ENCODE measurements at places on chromosomes 6 and 20.

DNA sequence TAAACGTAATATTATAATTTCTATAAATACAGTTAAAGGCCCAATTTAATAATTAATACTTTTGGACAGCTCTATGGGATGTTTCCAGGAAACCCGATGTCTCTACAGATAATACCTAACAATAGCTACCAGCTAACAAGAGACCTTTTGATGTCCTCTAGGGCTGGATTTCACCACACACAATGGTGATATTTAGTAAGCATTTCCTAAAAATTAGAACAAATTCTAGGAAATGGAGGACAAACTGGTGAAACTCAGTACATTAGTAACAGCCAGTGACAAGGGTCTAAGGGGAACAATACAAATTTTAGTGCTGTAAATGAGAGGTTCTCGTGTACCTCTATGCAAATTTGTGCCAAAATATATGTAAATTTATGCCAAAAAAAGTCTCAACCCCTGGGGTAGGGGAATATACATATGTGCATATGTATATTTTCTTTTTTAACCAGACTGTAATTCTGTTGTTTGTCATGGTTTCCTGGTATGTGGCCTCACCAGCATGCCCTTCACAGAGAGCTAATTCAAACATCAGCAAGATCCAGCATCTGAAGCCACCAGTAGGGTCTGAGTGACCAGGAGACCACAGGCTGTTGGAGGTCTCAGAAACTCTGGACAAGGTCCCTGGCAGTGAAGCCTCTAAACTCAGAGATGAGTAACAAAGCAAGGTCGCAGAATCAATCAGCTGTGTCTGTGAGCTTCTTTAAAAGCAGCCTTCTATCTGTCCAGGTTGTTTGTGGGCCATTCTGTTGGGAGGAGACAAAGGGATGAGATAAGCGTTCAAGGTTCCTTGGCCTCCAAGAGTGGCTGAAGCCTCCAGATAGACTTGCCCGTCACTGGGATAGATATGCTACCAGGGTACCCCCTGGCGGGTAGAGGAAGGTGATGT, 235.1 kb upstream of the RREB1 start:
- DNase-seq = no peak

DNA sequence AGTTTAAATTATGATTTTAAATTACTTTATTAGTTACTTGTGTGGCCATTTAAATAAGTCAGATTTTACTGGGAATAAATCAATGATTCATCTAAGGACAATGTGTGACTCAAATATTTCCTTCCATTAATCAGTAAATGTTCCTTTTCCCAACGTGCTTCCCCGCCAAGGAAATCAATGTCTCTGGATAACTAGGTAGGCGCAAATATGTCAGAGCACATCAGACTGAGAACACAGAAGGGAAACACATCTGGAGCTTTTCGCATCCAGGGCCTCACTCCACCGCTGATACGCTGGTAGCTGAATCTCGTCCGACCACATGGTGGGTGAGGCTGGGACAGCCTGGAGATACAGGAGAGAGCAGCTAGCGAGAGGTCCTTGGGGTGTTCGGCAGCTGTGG, 56.4 kb upstream of the RPS6KA2 start:
- DNase-seq = no peak

GRCh38 chr20:33263784-33264183, 19.2 kb upstream of the BPIFB1 start:
- no peak for DNase-seq

- DNase-seq = peak; percentile 71
Measured at GRCh38 chr20:986733-987355, 15.3 kb downstream of the RSPO4 start.

- DNase-seq = peak; percentile 66
Measured at GRCh38 chr6:116971959-116972358, 94.9 kb downstream of the RFX6 start.

GRCh38 chr6:28205879-28206278, 19.2 kb upstream of the ZSCAN9 start:
- no peak for DNase-seq

DNA sequence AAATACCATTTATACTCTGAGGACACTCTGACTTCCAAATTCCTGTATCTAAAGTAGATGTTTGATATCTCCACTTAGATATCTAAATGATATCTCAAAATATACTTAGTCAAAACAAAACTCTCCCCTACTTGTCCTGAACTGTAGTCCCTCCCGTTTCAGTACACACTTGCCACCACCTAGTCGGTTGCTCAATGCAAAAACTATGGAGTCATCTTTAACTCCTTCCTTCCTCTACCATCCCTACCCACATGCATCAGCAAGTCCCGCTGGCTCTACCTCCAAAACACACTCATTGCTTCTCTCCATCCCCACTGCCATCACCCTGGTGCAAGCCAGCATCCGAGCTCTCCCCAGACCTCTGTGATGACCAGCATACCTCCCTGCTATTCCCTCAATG, 13.2 kb downstream of the STX7 start:
- peak; percentile 10 for DNase-seq

DNA sequence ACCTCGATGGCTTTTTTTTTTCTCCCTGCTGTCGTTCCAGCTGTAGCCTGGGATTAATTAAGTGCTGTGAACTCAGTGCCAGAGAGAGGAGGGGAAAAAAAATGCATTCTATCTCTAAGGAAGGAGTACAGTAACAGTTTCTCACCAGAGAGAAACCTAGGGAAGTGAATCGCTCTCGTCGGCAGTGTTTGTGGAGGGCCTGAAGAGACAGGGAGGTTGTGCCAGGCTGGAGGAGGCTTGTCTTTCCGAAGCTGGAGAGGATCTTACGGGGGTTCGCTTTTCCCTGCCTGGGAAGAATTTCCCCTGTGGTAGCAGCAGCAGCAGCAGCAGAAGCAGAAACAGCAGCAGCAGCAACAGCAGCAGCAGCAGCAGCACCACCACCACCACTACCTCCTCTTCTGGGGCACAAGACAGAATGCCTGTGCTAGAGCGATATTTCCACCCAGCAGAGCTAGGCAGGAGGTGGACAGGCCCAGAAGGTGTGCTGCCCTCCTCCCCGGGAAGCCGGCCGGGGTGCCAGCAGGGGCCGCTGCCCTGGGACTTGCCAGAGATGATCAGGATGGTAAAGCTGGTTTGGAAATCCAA, 186.5 kb downstream of the PDE7B start:
- no peak for DNase-seq

DNA sequence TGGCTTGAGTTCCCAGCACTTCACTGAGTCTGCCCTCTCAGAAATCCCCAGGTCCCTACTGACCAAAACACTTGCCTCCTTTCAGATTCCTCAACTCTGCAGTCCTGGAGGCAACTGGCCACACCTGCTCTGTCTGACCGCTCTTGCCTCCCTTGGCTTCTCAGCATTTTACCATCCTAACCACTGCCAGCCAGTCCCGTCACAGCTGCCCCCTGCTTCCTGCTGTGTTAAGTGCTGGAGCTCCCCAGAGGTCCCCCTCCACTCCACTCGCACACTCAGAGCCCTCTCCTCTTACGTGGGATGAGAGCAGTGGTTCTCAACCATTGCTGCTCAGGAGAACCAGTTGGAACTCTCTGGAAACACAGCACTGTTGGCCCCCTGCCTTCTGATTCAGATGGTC, 20.5 kb downstream of the ADAT2 start:
- no peak for DNase-seq

DNA sequence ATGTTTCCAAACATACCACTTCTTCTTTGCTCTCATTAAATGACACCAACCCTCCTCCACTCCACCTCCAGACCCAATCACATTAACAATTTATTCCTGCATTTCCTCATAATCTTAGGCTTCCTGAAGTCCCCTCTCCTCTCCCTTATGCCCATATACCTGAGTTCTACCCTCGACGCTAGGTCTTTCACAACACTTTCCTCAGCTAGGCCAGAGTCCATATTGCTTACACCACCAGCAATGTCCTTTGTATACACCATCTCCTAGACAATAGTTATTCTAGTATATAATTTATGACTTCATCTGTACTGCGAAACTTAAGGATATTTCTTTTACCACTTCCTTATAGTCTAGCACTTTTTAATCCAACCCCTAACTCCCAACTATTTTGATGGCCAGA, 47.7 kb downstream of the SIM1 start:
- no peak for DNase-seq

- DNase-seq = no peak
Measured at GRCh38 chr20:3011752-3012151, 31.7 kb upstream of the GNRH2 start.

DNA sequence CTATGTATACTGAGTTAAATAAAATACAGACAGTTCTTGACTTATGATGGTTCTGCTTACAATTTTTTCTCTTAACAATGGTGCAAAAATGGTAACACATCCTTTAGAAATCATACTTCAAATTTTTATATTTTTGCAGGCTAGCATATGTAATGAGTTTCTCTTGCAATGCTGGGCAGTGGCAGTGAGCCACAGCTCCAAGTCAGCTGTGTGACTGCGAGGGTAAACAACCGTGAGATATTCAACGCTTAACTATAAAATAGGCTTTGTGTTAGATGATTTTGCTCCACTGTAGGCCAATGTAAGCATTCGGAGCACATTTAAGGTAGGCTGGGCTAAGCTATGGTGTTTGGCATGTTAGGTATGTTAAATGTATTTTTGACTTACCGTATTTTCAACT, 136.1 kb downstream of the PLCB4 start:
- DNase-seq = no peak

GRCh38 chr6:1708820-1709219, 99.1 kb downstream of the FOXC1 start:
- DNase-seq = no peak

DNA sequence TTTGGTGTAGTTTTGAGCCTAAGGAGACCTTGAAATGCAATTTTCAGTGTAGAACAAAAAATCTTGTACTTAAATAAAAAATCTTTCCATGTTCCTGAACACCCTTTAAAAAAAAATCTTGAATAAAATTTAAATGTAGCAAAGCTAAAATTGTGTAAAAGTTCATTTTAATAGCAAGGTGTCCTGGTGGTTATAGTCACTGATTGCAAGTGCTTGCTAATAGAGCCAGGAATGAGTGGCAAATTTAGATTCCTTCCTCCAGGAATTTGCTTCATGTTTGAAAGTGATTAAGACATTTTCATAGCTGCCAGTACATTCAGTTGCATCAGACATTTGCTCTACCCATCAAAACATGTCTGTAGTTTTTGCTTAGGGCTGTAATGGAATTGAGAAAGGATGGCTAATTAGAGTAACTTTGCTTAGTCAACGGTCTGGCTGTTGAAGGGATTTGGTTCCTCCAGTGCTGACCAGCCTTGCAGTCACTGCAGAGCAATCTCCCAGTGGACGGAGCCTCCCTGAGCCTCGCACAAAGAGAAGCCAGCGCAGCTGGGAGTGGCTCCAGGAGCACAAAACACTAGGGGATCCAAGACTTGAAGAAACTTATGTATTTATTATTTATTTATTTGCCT, 36.5 kb downstream of the AKAP12 start:
- no peak for DNase-seq

GRCh38 chr20:38729767-38730166, 5.5 kb downstream of the SLC32A1 start:
- no peak for DNase-seq

- DNase-seq = peak; percentile 16
Measured at GRCh38 chr6:28656715-28657114, 131.0 kb downstream of the GPX5 start.

DNA sequence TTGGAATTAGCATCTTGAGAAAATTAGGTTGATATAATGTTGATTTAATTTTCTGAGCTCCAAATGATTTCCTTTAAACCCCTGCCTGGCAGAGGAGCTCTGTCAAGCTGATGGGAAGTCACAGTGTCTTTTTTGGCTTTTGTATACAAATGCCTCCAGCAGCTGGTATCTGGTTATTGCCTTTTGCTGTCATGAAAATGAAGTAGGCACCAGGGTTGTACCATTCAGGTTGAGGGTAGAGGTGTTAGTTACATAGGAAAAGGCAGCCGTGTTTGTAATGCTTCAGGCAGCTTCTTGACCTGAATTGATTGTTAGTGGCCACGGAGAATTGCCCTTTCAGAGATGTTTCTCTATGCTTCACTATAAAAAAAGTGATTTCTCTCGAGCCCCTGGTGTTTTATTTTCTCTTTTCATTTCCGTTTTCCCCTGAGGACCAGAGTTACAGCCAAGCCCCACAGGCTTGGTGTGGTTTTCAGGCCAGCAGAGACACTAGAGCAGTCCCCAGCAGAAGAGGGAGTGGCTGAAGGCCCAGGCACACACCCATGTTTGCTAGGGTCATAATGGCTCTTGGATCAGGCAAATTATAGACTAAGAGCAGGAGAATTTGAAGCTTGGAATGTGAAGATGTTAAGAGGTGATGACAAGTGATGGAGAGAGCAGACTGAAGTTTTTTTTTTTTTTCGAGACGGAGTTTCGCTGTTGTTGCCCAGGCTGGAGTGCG, 21.6 kb downstream of the CMTR1 start:
- no peak for DNase-seq

DNA sequence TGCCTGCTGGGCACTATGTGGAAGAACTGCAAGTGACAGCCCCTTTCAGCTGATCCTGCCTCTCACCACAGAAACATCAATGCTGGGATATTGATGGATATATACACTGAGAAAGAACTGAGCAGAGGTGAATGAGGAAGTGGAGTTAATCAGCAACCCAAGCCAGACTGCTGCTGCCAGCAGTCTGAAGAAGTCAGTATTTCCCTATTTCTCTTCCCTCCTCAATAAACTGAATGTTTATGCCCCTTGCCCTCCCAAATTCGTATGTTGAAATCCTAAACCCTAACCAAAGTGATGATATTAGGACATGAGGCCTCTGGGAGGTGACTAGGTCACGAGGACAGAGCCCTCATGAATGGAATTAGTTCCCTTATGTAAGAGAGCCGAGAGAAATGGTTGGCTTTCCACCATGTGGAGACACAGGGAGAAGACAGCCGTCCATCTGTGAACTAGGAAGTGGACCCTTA, 76.3 kb downstream of the CDK19 start:
- DNase-seq = peak; percentile 79

- DNase-seq = no peak
Measured at GRCh38 chr6:19261642-19262041, 575.5 kb upstream of the ID4 start.

DNA sequence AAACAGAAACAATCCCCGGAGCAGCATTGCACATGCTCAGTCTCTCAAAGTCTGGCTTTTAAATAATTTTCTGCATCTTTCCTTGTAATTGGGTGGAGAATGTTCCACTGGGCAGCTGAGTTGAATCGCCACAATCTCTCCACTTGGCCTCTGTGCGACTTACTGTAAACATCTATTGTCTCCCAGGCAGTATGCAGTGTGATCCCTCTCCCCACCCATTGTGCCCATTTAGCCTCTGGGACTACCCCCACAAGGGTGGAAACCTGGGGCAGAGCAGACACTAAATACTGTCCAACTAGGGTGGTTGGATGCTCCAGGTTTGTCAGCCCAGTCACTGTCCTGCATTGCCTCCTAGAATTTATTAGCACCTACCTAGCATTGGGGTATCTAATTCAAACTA, 96.2 kb downstream of the JARID2 start:
- DNase-seq = no peak

DNA sequence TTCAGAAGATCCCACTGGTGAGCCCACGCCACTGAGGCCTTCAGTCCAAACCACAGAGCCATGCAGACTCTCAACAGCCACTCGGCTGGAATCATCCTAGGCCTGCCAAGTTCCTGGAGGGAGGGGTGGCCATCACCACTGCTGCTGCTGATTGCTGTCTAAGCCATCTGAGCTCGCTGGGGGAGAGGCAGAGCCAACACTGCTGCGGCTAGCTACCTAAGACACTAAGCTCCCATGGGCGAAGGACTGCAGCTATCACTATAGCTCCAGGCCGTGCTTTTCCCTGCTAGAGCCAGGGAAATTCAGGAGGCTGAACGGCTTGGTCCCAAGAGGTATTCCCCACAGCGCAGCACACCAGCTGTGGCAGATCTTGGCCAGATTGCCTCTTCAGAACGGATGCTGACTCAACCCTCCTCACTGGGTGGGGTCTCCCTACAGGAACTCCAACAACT, 73.6 kb downstream of the TBC1D32 start:
- no peak for DNase-seq

GRCh38 chr6:89371849-89372505, 19.5 kb upstream of the UBE2J1 start:
- peak; percentile 78 for DNase-seq

Data from NB4 (cell line).